ENCODE measurements at places on chromosomes 16 and 17.

DNA sequence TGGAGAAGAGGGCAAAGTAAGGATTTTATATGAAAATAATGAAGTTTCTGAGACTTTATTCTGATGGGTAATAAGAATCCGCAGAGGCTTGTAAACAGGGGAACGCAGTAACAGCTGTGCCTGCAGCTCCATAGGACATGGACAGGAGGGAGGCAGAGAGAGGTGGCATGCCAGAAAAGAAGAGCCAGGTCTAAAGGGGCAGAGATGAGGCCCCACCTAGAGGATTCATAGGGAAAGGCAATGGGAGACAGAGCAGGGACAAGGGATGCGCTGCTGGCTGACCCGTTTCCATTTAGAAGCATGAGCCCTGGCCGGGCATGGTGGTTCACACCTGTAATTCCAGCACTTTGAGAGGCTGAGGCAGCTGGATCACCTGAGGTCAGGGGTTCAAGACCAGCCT, 340.3 kb upstream of the CDH5 start:
- no peak for DNase-seq

GRCh38 chr17:47942096-47942510, 732 bp downstream of the PNPO start:
- DNase-seq = no peak

- DNase-seq = peak; percentile 78
Measured at GRCh38 chr17:17781591-17782496, 54.9 kb downstream of the SREBF1 start.

DNA sequence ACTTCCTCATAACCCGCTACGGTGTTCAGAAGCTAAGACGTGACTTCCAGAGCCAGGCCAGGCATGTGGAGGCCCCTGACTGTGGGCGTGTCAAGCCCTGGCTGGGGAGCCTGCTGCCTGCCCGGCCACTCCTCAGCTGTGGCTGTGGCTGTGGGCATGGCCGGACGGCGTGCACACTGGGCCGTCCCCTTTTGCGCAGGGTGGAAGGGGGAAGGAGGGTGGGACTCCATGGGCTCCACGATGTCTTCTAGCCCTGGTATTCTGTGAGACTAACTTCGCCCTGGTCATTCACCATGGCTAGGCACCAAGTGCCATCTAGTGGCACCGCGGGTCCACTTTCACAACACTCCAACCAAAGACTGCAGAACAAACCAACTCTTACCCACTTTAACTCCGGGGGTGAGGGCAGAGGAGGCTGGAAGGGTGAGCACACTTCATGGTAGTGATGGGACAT, 67.9 kb downstream of the N4BP1 start:
- DNase-seq = peak; percentile 83

DNA sequence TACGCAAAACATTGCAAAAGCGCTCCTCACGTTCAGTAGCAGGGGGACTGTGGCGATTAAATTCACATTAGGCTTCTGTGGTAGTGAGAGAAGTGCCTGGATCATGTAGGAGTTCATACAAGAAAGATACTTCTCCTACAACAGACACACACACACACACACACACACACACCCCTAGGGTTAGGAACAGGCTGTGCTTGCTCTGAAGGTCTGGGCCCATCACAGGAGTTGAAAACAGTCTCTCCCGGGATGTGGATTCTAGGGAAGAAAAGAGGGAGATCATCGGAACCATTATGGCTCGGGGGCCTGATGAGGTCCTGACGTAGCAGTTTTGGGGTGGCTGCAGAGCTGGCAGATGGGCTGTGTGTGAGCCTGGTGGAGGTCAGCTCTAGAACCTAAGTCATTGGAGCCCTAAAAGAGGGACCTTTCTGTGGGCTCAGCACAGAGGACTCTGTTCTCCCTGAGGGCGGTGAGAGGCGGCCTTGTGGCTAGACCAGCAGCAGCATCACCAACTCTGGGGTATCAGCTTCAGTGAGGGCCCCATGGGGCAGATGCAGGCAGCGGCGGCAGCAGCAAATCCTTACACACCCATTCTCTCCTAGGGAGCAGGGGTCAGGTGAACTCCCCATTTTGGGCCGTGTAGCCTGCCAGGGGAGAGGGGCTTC, 7.2 kb downstream of the SLC47A1 start:
- DNase-seq = no peak

DNA sequence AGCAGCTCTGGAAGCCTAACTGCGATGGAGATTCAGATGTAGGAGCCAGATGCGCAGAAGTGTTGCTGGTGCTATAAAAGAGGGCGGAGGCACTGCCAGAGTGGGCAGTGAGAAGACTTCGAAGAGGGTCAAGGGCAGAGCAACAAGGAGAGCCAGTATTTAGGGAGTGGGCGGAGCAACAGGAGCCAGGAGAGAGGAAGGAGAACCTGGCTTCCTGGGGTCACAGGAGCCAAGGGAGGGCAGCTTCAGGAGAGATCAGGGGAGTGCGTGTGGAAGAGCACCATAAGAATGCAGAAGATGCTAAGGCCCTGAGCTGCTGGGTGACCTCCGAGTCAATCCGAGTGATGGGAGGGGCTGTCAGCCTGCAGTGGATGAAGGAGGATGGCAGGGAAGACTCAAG, 14.4 kb upstream of the MRPS23 start:
- DNase-seq = no peak

DNA sequence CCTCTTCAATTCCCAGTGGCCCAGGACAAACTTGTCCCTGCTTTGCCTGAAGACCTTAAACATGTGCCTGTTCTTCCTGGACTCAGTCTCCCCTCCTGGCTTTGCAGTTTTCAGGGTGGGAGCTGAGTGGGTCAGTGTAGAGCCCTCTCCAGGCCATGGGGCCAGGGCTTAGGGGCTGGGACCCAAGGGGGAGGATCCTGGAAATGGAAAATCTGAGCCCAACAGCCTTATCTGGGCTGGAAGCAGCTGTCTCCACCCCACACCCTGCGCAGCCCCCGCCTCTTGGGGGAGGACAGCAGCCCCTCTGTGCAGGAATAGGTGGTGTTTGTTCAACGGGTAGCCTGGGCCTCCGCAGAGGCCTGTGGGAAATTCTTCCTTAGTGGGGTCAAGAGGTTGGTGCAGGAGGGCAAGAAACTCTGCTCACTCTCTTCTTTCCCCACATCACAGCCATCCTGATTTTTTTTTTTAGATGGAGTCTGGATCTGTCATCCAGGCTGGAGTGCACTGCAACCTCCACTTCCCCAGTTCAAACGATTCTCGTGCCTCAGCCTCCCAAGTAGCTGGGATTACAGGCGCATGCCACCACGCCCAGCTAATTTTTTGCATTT, 6.8 kb upstream of the SMTNL2 start:
- DNase-seq = no peak

GRCh38 chr16:88144028-88144511, 192.8 kb downstream of the BANP start:
- no peak for DNase-seq

Data from foreskin fibroblast (primary cell).